ENCODE measurements at places on chromosomes 16 and 17.

DNA sequence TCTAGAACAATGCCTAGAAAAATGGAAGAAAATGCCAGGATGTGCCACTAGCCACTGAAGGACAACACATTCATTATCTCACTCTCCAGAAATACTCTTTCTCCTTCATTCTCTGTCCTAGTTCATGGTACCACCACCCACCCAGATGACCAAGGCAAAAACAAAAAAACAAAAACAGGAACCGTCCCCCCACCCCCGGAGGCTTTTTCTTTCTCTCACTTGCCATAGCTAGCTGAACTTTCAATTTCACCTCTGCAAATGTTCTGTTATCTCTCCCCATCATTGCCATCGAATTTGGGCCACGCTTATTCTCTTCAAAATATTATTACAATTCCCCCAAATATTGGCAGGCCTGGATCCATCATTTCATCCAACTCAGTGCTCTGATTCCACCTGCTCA, 49.0 kb downstream of the SOX9 start:
- DNase-seq: no peak

DNA sequence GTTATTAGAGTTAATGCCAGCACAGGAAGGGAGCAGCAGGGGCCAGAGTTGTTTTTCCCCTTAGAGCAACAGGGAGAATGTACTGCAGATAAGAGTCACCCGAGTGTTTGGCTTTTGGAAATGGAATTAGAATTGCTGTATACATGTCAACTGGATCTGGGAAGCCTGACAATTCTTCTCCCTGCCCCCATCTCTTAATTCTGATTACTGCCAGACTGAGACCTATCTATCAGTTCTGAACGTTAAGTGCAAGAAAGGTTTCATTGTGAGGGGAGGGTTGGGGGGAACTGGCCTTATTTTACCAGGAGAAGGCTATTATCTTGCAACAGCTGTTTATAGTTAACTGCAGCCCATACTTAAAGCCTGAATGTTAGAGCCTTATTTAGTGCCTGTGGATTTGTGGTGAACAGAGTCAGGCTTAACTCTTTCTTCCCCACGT, 424.5 kb upstream of the CDH11 start:
- no peak for DNase-seq

DNA sequence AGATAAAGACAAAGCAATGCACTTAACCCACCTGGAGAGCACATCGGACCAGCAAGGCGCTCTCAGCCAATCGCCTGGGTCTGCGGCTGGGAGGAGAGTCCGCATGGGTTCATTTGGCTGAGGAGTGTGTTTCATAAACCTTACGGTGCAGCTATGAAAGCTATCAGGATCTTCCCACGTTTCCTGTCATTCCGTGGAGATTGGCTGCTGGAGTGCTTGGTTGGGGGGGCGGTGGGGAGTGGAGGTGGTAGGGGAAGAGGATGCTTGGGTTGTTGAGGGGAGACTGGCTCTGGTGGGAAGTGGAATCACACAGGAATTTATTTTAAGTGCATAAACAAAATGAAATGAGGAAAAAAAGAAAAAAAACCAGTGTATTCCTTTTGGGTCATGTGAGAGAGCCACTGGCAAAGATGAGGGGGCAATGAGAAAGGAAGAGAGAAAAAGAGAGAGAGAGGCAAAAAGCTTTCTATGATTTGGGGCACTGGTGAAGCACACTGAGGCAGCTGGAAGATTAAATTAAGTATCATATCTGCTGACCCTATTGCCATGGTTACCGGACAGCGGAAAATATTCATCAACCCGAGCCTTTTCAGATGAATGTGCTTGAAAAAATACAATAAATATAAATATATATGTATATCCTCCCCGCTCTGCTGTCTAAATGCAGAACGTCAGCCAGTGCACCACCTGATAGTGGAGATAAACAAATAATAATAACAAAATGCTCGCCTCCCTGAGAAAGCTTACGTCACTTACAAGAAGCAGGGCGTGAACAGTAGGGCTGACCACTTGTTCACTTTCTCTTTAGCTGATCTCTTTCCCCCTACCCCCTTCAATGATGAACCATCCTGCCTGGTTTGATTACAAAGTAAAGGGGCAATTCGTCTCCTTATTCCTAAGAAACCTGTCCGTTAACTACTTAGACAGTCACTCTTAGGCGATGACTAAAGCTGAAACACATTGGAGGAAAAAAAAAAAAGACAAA, 457.0 kb upstream of the ZFHX3 start:
- no peak for DNase-seq

DNA sequence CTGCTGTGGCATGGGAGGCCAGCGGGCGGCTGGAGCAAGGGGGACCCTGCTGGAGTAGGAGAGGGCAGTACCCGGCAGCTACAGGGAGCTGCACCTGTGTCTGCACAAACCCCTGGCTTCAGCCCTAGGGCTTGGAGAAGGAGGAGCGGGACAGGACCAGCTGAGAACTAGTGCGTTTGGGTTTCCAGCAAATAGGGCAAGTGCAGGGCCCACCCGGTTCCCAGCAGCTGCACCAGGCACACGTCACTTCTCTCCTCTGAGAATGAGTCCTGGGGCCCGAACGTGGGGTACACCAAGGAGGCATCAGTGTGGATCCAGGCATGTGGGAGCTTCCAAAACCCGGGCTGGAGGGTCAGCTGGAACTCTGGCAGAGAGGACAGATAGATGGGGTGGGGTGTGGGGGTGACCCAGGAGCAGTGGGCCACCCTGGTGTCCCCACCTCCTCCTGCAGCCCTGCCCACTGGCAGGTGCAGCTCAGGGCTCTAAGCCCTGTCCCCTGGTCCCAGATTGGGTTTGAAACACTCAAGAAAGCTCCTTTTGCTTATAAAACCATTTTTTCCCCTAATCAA, 5.6 kb downstream of the C16orf89 start:
- DNase-seq: no peak

DNA sequence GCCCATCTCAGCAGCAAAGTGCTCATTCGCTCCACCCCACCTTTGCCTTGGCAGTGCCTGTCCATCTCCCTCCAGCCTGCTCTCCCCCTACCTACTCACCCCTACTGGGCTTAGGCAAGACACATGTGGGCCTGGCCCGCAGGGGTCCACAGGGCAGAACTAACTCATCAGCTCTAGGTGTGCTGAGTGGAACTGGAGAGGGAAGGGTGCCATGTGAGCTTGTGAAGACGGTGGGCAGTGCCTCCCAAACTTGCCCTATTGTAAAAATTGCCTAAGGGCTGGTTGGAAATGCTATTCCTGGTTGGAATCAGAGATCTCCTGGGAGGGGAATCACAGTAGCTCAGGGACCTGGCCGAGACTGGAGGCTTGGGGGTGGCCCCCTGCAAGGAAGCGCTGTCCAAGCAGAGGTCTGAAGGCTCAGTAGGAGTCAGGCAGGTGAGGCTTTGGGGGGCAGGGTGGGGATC, 29.1 kb upstream of the TNS4 start:
- no peak for DNase-seq
